ENCODE measurements at places on chromosomes 7 and 10.

- DNase-seq: no peak
These were observed 1085.3 kb downstream of the KCNMA1 start for GRCh38 chr10:76552091-76552873.

GRCh38 chr10:101646364-101646763 is 48.6 kb downstream of the FBXW4 start:
- no peak for DNase-seq

- DNase-seq: no peak
These were observed 232.0 kb downstream of the SDK1 start for GRCh38 chr7:3533040-3533439.

DNA sequence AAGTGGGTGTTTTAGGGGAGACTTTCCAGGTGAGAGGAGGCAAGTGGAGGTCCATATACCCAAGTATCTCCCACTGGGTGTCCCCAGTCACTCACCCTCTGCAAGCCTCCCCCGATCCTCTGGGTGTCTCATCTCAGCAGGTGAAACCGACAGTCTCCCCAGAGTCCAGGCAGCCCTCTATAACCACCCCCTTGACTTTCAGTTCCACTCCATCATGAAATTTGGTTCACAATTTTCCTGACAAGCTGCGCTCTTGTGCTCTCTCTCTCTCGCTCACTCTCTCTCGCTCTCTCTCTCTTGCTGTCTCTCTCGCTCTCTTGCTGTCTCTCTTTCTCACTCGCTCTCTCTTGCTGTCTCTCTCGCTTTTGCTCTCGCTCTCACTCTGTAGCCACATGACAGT is 8.1 kb upstream of the RABGEF1 start:
- no peak for DNase-seq

- no peak for DNase-seq
These were observed 691 bp upstream of the PPA1 start for GRCh38 chr10:70233939-70234300.

GRCh38 chr7:50284296-50284695 is 20.2 kb upstream of the IKZF1 start:
- DNase-seq: no peak

DNA sequence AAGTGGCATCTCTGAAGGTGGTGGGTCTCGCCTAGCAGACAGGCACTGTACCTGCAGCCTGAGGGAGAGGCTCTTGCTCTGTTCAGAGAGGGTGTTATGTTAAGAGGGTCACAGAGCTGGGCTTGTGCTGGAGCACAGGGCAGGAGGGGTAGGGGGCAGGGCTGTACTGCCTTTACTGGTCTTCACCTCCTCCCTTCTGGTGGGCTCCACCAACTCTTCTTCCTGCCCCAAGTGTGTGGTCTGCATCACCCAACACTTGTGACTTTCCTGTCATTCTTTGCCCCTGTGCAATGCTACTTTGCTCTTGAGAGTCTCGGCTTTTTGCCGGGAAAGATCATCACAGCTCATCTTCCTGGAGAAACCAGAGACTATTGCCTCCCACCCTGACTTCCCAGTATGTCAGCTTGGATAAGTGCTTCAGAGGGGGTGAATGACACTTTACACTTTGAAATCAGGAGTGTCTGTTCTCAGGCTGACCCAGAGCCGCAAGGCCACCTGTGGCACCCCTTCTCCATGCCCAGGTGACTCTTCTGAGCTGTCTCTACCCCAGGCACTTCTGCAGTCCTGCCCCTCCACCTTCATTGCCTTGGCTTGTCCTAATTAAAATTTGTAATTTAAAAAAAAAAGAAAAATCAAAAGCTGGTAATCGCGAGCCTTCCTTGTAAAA is 38.4 kb upstream of the IKZF1 start:
- no peak for DNase-seq

GRCh38 chr7:155518633-155519032 is 27.7 kb downstream of the CNPY1 start:
- DNase-seq: no peak

GRCh38 chr7:1043552-1044188 is 676 bp upstream of the GPR146 start:
- no peak for DNase-seq

GRCh38 chr7:2080477-2080876 is 152.3 kb downstream of the MAD1L1 start:
- DNase-seq: no peak

- no peak for DNase-seq
These were observed 4.4 kb upstream of the LRRN3 start for GRCh38 chr7:111086532-111086931.

GRCh38 chr10:35781643-35782035 is 139.5 kb upstream of the FZD8 start:
- DNase-seq: no peak

DNA sequence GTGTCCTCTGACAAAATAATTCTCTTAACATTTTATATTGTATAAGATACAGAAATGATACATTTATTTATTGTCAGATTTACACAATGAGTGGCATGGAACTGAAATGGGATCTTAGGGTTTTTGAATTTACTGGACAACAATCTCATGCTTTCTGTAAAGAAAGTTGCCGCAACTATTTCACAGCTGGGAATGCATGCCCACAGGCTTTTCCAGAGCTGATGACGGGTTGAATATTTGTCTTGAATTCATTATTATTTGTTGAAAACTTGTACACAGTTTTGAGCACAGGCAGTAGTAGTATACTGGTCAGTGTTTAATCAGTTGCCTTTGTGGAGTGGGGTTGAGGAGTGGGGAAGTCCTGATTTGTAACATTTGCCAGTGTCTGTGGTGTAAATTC is 20.5 kb upstream of the MRC1 start:
- no peak for DNase-seq

- DNase-seq: no peak
These were observed 168.3 kb upstream of the PPP1R3A start for GRCh38 chr7:114086914-114087652.

DNA sequence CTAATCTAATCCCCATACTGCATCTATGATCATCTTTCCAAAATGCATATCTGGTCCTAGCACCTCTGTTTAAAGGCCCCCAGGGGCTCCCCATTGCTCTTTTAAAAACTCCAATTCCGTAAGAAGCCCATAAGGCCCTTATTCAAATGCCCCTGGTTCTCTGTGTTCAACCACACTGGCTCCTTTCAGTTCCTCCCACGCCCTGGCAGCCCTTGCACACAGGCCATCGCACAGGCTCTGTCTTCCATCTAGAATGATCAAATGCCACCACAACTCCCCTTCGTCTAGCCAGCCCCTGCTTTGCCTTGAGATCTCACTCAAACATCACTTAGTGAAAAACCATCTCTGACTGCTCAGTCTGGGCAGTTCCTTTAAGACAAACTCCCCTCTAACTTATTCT is 112.9 kb upstream of the LYZL2 start:
- no peak for DNase-seq

DNA sequence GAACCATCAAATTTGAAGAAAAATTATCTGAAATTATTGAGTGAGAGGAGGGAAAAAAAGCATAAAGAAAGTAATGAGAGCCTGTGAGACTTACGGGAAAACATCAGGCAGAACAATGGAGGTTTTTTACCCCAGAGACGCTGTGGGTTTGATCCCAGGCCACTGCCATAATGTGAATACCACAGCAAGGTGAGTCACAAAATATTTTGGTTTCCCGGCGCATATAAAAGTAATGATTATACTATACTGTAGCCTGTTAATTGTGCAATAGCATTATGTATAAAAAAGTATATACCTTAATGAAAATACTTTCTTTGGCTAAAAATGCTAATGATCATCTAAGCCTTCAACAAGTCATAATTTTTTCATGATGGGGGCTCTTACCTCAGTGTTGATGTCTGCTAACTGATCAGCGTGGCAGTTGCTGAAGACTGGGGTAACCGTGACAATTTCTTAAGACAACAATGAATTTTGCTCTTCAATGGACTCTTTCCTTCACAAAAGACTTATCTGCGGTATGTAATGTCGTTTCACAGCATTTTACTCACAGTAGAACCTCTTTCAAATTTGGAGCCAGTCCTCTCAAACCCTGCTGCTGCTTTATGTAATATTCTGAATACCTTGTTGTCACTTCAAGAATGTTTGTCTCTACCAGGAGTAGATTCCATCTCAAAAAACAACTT is 97.0 kb upstream of the FAM20C start:
- DNase-seq: no peak

DNA sequence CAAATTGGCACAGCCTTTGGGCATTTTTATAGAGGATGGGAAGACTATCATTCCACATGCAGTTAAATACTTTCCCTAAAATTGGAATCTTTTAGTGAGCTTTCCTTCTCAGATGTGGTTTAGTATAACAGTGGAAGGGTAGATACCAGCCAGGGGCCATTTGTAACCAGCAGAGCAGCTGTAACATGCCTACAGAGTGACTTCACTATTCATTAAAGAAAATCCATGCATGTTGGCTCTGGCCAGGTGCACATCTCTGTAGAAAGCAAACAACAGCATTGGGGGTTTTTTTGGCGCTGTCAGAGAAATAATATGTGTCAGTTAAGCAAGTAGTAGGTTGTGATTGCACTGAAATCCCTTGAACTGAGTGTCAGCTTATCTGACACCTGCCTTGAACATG is 115.6 kb downstream of the LHFPL3 start:
- no peak for DNase-seq

DNA sequence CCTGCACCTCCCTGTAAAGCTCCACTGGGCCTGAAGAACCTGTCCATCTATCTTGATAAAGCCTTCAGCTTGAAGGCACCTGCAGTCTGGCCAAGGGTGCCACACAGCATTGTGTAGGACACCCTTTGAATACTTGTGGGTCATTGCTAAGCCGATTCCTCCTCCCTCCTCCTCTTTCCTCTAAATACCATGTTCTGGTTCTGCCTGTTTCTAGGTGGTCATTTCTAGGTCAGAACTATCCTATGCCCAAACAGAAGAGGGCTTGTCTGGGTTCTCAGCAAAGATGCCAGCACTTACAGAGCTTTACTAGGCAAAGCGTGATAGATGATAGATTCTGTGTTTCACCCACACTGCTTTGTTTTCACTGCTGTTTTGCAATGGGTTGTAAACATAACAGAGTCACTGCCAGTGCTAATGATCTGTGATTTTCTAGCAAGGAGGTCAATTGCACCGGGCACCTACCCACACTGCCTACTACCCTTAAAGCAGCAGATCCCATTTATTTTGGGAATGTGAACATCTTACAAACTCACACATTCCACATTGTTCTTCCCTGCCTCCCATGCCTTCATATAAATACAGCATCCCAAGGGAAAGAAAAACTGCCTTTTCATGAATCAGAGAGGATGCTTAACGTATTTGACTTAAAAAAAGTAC is 279.1 kb upstream of the PITRM1 start:
- DNase-seq: no peak

GRCh38 chr7:26151953-26152781 is at the start of gene NFE2L3:
Gene NFE2L3 (plus strand): TSS chr7:26152198. CDS start chr7:26152499, 301 bp downstream.
- peak; percentile 79 for DNase-seq

GRCh38 chr7:6917258-6917657 is 91.2 kb upstream of the CCZ1B start:
- DNase-seq: no peak

- DNase-seq: no peak
These were observed 403.9 kb upstream of the CELF2 start for GRCh38 chr10:10613656-10614244.

GRCh38 chr10:4568086-4568485 is 257.9 kb upstream of the AKR1E2 start:
- no peak for DNase-seq
